ENCODE measurements at places on chromosomes 16 and 17. TPM values are rescaled to one million over a fixed set of nuclear protein-coding genes. Genes with fewer than 3 reads are reported as not detected.

DNA sequence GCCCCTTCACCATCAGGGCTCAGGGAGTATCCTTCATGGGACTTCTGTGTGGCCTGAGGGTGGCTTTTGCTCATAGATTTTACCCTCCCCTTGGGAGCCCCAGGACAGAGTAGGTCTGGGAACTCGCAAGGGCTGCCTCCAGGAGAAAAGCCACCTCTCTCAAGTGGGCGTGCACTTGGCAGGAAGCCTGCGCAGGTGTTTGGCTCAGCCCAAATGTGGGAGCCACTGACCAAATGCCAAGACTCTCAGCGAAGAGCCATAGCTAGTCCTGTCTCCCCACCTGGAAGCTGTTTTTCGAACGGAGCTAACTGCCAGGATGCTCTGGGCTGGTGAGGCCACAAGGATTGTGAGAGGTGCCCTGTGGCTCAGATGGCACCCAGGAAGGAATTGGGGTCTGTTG, 2.0 kb upstream of the HSD17B2 start:
- no peak for DNase-seq

- DNase-seq = no peak
These were observed 616 bp downstream of the PTX4 start for GRCh38 chr16:1488054-1488601.

DNA sequence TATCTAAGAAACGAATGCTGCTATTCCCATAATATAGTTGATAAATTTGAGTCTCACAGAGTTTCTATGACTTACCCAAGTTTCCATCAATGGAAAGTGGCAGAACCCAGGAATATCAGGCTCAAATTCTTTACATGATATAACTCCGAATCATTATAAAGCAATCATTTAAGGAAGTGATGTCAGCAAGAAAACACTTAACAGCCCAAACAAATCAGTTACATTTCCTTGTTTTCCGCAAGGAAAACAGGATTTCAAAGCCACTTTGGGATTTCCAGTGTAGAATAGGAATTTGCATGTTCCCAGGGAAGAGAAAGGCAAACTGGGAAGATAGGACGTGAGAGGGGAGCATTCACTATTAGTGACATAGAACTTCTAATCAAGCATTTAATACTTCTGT, 311.4 kb upstream of the GOT2 start:
- no peak for DNase-seq

SMIM5 gene
- total RNA-seq = 54.9 TPM

GRCh38 chr17:73160980-73161630, 3.7 kb upstream of the SSTR2 start:
- DNase-seq = no peak

CDR2L gene
- 0.70 TPM for total RNA-seq

DNA sequence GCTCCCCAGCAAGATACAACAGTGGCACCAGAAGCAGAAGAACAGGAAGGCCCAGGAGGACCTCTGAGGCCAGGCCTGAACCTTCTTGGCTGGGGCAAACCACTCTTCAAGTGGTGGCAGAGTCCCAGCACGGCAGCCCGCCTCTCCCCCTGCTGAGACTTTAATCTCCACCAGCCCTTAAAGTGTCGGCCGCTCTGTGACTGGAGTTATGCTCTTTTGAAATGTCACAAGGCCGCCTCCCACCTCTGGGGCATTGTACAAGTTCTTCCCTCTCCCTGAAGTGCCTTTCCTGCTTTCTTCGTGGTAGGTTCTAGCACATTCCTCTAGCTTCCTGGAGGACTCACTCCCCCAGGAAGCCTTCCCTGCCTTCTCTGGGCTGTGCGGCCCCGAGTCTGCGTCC, 11.9 kb downstream of the CES3 start:
- no peak for DNase-seq
